ENCODE measurements at places on chromosomes 4 and X.

DNA sequence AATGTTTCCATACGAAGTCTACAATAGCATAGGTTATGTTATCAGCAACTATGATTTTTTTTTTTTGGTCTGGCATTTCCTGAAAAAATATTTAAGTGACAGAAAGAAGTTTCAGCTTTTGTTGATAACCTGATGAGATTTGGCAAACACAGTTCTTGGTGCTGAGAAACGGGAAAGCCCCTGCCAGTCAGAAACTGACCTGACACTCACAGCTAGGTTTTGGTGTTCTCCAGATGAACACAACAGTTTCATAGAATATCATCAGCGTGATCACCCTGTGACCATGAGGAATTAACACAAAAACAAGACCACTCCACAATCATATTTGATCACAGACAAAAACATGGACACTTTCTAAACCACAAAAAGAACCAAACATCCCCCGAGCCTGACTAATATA lies 152.5 kb upstream of the DCAF8L1 start:
- DNase-seq = no peak

GRCh38 chrX:123425904-123426303 lies 241.8 kb downstream of the GRIA3 start:
- no peak for DNase-seq

DNA sequence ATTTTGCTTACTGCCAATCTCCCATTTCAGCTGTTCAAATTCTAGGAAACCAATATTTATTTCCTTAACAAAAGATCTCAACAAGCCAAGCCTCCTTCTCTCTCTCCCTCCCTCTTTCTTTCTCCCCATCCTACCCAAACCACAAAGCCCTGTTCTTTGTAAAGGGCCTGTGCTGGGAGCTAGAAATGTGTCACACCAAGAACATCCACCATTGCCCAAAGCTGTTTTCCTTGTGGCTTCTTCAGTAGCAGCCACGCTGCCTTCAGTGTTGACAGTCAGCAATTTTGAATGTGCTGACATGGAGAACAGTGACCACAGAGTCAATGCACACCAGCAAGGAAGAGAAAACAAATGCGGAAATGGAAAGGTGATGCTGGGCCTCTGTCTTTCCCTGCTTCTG lies 203.0 kb downstream of the MAML3 start:
- DNase-seq = no peak

DNA sequence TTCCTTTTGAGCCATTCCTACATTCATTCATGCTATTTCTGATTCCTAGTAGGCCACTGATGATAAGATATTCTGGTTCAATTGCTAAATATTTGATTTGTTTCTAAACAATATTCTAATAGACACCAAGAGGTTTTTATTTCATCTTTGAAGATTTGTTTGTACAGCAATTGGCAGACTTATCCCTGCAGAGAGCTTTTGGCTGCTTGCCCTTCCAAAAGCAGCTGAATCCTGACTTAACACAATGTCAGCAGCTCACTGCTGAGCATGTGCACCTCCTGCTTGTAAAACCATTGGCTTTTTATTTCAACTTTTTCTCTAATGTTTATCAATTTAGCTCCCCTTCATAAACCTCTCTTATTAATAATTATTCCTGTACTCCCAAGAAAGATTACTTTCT lies 45.3 kb downstream of the MMRN1 start:
- peak; percentile 27 for DNase-seq

GRCh38 chr4:105191621-105192210 lies 45.0 kb downstream of the TET2 start:
- DNase-seq = no peak

All from NCI-H510A (cell line).